T-helper 1 cell (primary cell): ENCODE measurements at places on chromosomes 4 and X.

DNA sequence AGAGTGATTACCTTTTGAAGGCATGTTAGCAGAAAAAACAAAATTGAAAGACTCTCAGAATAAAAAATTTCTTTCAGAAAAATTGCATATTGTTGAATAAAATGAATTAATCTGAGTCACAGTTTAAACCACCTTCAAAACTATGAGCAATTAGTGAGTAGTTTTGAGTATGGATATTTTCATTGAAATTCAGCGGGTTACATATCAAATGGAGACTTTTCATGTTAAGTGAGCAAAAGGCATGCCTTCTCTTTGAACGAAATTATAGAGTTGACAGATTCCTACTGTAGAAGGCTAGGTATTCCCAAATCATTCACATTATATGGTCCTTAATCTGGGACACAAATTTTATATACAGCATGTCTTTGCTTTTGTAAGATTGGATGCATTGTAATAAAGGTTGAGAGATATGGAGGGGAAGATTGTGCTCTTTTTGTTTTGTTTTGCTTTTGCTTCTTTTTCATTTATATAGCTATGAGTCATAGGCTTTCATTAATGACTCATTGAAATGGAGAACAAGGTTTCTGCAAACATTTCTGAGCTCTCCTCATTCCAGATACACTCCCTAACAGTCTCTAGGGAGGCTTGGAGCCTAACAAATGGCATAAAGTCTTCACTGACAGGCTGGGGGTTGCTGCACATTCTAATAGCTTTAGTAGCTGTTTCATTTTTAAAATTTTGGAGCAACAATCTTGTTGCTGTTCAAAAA lies 21.6 kb downstream of the PCDH18 start:
- DNase-seq: no peak

DNA sequence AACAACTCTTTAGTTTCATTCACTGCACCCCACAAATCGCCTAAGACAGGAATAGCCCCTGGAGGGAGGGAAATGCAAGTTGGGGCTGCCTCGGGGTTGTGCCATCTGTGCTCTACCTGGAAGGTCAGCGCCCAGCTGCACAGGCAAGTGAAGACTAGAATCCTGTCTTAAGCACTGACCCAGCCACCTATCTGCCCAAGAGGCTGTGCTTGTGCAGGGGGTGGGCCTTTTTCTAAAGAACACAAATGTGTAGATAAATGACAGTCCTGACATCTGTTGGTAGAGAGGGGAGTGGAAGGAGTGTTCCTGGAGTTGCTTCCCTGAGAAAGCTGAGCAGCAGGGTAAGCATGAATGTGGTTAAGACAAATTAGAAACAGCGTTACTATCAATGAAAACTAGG lies 15.7 kb downstream of the ZNF518B start:
- no peak for DNase-seq

DNA sequence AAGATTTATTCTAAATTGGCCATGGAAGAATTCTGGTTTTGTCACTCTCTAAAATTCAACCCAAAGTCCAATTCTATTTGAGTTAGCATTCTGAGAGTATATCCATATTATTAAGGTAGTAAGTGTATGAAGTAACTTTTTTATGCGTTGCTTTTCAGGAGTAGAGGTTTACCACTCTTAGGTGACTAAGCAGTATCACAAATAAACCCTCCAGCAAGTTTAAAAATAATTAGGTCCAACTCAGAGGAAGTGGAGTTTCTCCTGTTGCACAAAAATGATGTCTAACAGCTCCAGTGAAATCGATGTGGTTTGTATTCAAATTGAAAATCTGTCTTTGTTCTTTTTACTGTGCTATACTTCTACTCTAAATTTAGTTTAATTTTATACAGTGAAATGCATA lies 6.6 kb downstream of the SCML1 start:
- no peak for DNase-seq

DNA sequence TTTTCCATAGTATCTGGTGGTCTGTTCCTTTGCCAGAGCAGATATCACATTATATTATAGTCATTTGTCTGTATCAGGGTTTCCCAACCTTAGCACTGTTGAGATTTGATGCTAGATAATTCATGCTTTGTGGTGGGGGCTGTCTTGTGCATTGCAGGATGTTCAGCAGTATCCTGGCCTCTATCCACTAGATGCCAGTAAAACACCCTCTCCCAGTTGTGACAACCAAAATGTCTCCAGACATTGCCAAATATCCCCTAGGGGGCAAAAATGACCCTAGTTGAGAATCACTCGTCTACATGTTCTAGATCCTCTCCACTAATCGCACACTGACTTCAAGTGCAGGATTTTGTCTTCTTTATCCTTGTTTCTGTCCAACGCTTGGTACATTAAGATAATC lies 160.8 kb downstream of the FANCB start:
- DNase-seq: no peak

DNA sequence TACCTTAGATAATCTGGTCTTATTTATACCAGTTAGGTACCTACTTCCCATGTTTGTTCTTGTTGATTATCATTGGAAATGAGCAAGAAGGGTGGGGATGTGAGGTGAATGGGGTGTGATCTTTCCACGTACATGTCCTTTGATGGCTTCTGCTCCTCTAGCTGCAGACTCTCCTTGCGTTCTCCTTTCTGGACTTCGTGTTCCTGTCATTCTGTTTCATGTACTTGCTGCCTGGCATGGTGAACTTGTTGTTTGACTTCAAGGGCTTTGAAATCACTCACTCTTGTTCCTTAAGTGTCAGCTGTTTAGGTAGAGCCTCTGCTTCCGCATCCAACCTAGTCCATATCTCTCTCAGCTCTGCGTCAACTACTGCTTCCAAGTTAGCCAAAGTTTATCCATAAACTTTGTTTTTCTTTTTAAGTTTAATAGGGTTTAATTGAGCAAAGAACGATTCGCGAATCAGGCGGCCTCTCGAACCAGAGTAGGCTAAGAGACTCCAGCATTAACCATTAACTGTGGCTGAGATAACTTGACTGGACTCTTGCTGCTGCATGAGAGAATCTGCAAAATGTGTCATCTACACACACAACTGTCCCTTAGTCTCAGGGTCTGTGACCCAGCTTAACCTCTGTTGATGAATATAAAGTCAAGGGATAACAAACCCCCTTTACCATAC lies 42.8 kb downstream of the FHL1 start:
- no peak for DNase-seq

DNA sequence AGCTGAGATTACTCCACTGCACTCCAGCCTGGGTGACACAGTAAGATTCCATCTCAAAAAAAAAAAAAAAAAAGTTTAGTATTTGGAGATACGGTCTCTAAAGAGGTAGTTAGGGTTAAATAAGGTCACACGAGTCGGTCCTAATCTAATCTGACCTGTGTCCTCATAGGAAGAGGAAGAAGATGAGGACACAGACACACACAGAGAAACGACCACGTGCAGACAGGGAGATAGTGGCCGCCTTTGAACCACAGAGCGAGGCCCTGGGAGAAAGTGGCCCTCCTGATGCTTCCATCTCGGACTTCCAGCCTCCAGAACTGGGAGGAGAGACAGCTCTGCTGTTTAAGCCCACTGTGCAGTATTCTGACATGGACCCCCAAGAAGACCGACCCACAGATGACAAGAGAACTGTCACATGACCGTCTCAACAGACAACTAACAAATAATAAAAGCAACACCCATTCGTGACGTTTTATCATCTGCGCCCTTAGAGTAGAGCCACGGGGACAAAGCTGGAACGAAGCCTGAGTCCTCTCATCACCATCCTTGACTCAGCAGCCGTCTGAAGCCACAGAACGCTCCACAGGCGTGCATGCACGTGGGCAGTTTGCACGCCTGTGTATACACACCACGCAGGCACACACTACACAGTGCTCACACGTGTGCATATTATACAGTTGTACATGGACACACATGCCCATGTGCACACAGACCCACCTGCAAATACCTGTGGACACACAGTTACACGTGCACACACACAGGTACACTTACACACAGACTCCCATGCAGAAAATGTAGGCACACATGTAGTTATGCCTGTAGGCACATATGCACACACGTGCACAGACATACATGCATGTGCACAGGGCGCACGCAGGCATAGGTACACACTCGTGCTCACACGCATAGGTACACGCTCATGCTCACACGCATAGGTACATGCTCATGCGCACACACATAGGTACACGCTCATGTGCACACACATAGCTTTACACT lies 51.7 kb downstream of the FAM53A start:
- DNase-seq: no peak

DNA sequence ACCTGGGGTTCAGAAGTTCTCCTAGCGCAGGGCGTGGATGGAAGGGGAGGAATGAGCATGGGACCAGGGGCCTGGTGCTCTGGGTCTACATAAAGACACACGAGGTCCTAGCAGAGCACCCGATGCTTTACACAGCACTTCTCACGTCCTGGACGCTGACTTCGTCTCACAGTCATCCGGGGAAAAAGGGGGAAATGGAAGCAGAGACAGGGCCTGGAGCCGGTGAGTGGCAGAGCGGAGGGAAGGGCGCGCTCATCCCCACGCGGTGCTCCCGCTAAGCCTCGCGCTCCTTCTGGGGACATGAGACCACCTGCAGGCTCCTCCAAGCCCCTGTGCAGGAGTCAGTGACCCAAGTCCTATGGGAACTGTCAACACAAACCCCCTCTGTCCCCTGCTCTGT lies 157.7 kb downstream of the AFAP1 start:
- DNase-seq: no peak

DNA sequence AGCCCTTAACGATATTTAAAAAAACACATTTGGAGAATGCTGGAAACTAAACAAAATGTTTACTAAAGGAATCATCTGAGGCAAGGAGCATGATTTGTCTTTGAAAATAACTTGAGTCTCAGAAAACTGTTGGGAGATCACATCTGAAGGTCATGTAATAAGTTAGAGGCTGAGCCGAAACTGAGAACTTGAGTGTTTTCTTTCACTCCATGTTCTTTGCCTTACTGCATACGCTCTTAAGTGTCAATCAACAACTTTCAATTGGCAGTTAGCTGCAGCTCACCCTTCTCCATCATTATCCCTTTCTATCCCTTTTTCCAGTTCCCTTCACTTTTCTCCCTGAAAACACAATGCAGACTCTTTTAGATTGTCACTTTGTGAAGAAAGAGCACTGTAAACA lies 216.2 kb downstream of the ADGRA3 start:
- no peak for DNase-seq

DNA sequence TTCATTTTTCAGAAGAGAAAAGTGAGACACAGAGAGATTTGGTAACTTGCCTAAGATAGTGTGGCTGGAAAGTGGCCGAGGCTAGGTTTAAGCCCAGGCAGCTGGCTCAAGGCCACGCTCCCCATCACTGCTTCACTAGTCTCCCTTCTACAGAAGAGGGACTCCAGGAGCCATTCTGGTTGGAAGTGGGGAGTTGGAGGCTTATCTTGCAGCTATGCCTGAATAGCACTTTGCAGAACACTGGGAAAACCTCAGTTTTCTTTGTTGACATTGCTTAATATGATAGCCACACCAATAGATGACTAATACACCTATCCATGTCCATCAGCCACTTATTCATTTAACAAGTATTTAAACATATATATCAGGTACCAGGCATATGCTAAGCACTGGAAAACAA lies 18.5 kb downstream of the LRRC66 start:
- DNase-seq: no peak

DNA sequence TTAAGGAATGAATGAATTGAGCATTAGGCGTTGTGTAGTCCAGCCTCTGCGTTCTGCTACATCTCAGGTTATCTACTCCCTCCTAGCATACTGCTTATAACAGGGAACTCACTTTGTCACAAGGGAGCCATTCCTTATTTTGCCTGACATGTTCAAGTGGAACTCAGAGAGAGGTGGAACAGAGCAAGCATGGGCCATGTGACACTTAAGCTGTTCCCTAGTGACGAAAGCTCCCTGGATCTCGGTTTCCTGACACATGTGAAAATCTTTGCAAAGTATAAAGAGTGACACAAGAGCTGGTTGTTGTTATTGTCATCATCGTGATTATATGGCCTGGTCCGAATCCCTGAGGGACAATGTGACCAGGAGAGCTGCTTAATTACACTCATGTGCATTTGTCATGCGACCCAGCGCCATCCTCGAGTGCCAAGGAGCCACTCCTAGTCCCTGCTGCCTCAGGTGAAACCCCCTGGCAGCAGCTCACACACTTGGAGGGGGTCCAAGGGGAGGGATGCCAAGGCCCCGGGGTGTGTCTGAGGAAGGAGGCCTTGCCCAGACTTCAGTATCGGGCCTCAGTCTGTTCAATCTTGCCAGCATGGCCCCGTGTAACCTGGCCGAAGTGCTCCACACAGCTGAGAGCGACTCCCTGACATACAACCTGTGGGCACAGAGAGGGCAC lies 98.5 kb upstream of the MAP3K15 start:
- no peak for DNase-seq

- no peak for DNase-seq
Measured at GRCh38 chrX:148501386-148502066, 1.1 kb downstream of the AFF2 start.

- DNase-seq: no peak
Measured at GRCh38 chr4:126686491-126686890, 946.3 kb upstream of the INTU start.

- no peak for DNase-seq
Measured at GRCh38 chrX:19156186-19156585, 33.9 kb upstream of the ADGRG2 start.

- no peak for DNase-seq
Measured at GRCh38 chr4:98113012-98113411, 30.3 kb downstream of the STPG2 start.

DNA sequence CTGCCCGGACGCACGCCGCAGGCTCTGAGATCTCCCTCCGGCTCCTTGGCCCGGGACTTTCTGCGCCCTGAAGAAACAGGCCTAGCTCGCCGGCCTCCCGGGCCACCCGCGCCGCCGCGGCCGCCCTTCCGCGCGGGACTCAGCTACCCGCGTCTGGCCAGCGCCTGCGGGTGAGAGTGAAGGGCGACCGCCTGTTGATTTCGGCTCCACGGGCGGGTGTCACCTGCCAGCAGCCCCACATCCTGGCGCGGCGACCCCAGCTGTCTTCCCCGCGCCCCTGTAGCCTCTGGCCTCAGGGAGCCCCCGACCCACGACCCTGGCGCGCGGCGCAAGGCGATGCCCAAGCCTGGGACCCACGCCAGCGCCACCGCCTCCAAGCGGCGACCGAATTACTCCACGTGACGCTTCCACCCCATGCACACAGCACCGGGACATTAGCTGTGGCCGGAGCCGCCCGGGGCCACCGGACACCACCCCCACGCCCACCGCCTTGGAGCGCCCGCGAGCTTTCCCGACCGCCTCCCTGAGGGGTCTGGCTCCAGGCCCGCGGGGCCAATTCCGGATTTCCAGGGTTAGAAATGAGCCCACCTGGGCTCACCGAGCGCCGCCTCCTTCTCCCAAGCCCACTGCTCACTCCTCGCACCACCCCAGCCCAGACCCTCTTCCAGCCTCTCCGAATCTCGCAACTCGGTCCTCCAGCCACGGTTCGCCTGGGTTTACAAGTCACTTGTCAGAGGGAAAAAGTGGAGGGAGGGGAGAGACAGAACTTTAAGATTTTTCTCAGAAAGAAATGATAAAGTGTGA lies 10.2 kb downstream of the ARX start:
- DNase-seq: no peak

DNA sequence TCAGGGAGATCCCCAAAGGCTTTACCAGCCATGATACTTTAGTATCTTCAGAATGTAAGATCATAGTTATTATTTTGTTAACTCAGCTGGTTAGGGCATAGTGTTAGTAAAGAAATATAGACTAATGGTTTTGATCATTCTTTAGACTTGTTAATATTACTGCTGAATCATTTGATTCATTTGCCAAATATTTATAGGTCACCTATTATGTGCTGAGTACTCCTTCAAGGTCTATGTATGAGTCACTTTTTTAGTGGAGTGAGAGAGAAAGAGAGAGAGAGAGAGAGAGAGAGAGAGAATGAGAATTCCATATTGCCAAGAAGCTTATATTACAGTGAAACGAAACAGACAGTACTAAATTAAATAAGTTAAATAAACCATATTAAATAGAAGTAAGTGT lies 110.3 kb downstream of the UBE2NL start:
- no peak for DNase-seq
